Activated naive CD8-positive, alpha-beta T cell treated with anti-CD3 and anti-CD28 coated beads for 36 hours (primary cell): ENCODE measurements at places on chromosomes 2 and 18.

DNA sequence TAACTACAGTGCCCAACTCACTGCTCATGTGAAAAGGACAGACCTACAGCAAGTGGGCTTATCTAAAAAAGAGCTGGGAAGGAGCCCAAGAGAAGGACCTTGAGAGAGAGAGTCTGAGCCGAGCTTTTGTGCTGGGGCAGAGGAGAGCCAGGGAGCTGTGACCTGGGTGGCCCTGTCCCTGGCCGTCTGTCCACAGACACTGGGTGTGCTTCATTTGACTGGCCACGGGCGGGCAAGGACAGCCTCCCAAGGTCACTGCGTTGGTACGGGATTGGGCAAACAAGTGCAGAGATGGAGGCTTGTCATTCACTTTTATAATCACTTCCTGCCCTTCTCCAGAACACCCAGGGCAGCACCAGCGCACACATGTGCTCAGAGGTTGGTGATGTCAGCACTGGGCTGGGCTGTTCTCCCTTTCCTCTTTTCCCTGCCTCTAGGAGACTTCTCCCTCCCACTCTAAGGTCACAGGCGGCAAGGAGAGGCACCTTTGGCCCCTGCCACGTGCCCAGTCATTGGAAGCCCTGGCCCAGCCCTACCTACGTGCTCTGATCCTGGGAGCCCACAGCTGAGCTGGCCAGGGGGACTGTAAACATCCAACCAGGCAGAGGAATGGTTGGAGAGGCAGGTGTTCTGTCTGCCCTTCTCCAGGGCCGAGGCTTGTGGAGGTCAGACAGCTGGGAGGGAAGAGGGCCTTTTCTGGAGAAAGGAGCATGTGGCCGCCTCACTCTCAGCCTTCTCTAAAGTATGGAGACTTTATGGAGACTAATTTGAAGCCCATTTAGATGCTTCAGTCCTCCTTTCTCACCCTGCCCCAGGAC, 6.4 kb upstream of the PSD4 start:
- peak; percentile 46 for DNase-seq

DNA sequence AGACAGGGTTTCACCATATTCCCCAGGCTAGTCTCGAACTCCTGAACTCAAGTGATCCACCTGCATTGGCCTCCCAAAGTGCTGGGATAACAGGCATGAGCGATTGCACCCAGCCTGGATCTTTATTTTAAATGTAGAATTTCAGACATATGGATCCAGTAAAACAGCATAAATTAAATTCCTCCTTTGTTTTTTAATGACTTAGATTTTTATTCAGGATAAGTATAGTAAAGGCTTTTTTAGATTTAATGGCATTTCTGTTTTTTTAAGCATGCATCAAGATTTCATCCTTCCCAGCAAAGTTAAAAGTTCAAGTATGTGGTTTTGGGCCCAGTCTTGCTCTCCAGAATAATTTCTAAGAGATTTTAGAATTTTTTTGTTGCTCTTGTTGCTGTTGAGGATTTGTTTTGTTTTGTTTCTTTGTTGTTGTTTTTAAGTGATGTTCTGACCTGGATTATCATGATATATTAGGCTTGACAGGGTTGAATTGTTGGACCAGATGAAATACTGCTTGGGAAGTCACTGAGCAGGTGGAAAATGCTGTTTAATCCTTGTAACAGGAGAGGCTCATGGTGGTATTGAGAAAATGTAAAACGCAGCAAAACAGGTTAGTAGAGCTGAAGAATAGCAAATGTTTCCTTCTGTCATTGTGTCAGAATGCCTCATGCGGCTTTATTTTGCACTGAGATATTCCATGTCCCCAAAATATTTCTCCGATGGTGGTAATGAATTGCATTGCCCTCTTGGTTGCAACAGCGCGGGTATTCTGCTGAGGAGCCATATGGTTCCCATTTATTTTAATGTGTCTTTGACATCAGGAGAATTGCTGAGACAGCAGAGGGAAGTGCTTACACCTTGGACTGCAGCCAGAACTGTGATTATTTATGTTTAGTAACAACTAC, 147.9 kb downstream of the GALNT3 start:
- no peak for DNase-seq

DNA sequence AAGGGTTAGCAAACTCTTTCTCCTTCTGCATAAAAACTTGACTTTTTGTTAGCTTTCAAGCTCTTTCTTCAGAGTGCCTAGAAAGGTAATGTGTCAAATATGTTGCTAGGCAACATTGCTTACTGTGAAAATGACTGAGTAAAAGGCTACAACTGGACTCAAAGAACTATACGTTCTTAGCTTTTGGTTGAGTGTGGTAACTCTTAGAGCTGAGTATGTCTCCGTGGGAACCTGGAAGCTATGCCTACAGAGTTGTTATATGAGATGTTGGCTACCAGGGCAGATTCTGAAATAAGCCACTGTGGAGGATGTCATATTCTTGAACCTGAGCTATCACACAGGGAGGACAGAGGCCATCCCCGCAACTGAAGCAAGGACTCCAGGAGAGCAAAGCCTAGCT, 105.5 kb downstream of the ARL6IP6 start:
- no peak for DNase-seq

DNA sequence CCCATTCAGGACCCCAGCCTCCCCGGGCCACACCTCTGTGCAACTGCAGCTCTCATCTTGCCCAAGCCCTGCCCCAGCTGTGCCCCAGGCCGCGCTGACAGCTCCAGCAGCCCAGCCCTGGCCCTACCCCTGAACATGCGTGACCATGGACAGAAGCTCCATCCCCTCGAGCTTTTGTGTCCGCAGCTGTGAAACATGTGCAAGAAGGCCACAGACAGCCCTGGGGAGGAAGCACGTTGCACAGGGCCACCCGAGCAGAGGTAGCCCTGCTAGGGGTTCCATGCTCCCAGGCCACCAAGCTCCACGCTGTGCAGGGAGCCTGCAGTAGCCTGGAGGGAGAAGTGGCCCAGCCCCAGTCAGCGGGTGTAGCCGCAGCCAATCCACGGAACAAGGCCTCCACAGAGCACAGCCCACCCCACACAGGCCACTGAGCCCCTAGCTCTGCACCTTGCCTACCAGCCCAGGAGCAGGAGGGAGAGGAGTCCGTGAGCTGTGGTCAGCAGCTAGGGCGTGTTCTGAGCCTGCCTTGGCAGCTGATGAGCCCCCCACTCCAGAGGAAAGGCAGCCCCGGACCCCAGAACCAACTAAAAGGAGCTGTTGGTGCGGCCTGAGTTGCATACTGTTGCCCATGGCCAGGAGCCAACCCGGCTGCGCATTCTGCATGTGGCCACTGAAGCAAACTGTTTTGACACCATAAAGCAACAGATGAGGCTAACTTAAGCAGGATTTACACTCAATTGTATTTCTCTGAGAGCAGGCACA, 184.0 kb downstream of the SEPTIN10 start:
- no peak for DNase-seq

DNA sequence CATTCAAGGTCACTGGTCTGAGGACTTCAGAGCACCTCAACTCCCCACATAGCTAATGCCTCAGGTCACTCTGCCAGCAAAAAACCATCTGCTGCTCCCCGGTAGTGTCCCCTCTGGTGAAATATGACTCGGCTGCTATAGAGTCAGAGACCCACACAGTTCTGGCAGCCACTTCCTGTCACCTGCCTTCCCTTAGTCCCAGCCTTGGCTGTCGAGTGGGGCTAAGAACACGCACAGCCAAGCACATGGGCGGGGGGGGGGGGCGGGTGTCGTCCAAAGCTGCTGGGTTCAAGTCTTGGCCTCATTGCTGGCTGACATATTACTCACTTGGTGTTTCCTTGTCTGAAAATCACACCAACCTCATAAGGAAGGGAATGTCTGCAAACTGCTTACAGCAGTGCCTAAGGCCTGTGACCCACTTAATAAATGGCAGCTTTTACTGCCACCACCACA, 37.5 kb downstream of the POLR1A start:
- peak; percentile 52 for DNase-seq

DNA sequence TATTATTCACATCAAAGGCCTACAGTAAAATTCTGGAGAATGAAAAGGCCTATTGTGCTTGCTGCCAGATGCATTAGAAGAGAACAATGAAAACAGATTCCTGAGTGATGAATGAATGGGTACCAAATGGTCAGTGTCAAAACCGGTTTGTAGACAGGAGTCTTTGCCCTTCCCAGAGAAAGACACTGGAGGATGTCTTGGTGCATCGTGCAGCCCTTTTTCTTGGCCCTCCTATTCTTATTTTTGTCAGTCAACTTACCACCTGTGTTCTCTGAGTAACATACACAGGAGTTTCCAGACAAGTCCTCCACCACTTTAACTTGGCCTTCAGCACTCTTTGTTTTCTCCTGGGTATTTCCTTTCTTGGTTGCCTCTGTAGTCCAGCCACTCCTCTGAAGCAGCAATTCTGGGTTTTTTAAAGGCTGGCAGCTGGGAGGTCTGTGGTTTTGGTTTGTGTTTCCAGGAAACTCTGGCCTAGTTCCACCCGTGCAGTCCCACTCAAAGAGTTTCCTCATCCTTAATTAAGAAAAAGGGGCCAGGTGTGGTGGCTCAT, 29.4 kb downstream of the PSTPIP2 start:
- DNase-seq: peak; percentile 51
